ENCODE measurements at places on chromosomes 7 and 10.

DNA sequence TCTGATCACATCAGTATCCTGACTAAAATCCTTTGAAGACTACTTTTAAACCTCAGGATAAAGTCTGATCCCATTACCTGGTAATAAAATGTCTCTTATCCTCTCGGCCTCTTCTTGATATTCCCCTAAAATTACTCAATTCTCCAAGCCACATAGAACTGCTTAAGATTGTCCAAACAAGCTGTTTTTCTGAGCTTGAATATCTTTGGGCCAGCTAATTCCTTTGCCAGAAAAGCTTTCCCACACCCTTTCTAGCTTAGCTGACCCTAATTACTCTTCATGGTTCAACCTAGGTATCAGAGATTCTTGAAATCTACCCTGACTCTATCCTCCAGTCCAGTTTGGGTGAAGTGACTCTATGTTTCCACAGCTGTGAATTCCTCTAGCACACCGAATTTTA is 328.6 kb downstream of the CRPPA start:
- no peak for DNase-seq

- DNase-seq: no peak
Measured at GRCh38 chr10:112303528-112303927, 20.3 kb downstream of the TECTB start.

GRCh38 chr7:120033114-120033513 is 239.9 kb upstream of the KCND2 start:
- no peak for DNase-seq

- DNase-seq: no peak
Measured at GRCh38 chr10:122126763-122127659, 138.0 kb downstream of the TACC2 start.

DNA sequence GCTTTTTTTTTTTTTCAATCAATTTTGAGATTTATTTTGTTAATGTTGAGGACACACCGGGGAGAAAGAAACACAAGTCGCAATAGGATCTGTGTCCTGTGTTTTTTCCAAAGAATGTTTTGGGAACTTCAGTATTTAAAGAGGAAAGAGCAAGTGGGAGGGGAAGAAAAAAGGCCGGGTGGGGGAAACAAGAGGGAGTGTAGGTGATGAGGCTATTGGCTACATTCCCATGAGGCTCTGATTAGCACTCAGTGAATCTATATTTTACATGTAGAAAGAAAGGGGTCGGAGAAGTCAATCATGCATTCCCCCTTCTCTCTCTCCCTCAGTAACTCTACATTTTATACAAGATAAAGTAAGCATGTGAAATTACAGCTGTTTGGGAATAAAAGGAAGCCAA is 4.1 kb downstream of the ZNF680 start:
- no peak for DNase-seq

DNA sequence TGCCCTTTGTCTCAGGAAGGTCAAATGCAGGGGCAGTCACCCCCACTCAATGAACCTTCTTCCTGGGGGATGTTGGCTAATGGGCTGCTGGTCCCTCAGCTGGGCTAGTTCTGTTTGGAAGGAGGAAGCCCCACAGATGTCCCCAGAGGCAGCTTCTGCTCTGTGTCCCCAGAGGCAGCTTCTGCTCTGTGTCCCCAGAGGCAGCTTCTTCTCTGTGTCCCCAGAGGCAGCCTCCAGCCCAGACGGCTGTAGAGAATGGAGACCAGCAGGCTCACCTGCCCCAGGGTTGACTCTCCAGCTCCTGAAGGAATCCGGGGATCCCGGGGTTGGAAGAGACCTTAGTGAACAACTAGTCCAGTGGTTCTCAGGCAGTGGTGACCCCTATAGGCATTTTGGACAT is 62.5 kb upstream of the LEP start:
- no peak for DNase-seq

DNA sequence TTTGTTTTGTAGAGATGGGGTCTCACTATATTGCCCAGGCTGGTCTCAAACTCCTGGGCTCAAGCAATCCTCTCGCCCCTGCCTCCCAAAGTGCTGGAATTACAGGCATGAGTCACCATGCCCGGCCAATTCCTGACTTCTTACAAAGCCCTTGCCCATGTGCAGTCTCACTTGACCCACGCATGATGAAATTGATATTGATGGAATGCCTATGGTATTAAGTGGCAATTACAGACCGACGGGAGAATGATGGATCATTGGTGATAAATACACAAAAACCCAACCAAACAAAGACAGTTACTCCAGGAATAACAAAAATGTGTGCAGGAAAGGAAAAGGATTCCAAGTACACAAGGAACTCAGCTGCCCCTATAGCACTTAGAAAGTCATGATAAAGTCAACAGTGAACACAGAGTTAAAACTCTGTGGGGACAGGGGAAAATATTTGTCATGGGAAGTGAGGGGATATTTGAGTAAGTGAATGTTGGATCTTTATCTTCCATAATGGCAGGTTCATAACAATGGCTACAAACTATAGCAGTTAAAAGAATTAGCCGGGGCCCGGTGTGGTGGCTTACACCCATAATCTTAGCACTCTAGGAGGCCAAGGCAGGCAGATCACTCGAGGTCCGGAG is 21.6 kb downstream of the HIP1 start:
- no peak for DNase-seq

- no peak for DNase-seq
Measured at GRCh38 chr10:128036746-128037543, 89.3 kb downstream of the MKI67 start.

DNA sequence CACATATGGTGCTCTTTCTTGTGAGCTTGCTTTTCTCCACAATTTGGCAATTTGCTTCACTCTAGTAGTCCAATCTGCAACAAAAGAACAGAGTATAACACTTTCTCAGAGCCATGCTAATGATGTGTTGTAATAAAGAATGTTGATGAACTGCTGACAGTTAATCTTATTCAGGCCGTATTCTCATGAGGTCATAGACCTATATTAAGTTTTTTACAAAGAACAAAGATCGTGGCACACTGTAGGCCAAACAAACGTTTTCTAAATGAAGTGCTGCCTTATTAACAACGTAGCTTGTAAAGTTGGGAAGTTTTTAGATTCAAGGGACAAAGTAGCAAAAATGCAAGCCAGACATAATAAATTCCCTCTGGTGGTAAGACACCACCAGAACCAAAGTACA is 160.1 kb downstream of the GALNT11 start:
- DNase-seq: no peak

DNA sequence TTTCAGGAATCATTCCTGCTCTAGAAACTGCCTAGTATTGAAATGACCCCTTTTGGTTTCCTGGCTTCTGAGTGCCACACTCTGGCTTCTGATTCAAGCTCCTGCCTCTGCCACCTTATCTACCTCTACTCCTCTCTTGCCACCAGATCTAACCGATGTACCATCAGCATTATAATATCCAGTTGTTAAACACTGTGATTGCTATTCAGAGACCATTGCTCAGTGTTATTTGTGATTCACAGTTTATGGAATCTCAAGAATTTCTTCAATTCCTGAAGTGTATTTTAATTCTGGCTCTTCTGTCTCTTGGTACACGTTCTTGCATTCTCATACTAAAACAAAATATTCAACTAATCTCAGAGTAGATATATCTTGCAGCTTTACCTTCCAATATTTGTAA is 88.7 kb downstream of the DYNC1I1 start:
- no peak for DNase-seq

GRCh38 chr10:127612-128432 is 7.4 kb upstream of the ZMYND11 start:
- peak; percentile 43 for DNase-seq

- DNase-seq: no peak
Measured at GRCh38 chr10:95394161-95394880, 103.5 kb upstream of the PDLIM1 start.

DNA sequence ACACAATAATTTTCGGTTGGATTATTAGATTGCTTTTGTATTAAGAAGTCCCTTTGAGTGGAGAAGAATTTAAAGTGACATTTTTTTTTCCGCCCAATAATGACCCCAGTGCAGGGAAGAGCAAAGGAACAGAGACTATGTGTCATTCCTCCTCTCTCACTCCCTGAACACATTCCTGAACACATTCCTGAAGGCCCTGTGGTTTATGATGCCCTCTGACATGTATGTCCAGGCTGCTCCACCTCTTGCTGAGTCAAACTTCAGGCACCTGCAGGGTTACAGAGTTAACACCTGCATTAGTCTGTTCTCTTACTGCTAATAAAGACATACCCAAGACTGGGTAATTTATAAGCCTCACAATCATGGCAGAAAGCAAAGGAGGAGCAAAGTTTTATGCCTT is 704.0 kb upstream of the LRRN3 start:
- DNase-seq: no peak

- DNase-seq: no peak
Measured at GRCh38 chr10:71981015-71981875, 17.1 kb downstream of the CHST3 start.

DNA sequence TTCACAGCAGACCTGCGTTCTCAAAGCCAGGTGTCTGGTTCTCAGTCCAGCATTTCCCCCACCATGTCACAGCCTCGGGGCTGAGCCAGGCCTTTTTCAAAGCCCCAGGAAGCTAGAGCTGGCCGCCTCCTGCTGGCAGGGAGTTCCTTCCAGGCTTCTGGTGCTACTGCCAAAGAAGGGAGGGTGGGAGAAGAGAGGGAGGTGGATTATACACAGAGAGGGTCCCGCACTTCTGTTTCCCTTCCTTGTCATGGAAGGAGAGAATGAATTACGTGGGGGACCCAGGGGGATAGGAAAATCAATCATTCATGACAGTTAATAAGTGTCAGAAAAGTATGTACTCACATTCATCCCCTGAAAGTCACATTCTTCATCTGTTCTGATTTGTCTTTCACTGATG is 600 bp upstream of the LGI1 start:
- no peak for DNase-seq

DNA sequence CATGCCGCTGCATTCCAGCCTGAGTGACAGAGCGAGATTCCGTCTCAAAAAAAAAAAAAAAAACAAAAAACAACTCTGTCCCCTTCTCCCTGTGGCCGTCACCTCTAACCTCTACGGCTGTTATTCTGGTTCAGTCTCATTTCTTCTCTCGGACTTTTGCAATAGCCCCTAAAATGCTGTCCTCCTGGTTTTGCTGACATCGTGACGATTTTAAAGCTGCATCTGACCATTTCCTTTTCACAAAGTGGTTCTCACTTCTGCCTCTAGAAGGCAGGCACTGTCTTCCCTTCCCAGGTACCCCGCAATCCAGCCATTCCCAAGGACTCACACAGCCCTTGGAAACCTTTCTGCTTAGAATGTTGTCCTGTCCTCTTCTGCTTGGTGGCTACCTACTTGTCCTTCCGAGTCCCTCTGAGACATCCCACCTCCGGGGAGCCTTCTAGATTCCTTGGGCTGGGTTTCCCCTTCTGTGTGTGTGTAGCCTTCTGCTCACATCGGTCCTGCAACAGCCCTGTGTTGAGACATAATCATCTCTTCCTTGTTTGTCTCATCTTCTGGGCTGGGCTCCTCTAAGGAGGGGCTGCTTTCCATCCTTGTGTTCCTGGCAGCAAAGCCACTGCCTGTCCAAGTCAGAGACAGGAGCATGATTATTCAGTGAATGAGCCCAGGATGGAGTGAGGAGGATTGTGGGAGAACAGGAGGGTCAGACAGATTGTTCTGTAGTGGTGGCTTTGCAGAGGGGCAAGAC is 83.1 kb downstream of the GRK5 start:
- DNase-seq: no peak

DNA sequence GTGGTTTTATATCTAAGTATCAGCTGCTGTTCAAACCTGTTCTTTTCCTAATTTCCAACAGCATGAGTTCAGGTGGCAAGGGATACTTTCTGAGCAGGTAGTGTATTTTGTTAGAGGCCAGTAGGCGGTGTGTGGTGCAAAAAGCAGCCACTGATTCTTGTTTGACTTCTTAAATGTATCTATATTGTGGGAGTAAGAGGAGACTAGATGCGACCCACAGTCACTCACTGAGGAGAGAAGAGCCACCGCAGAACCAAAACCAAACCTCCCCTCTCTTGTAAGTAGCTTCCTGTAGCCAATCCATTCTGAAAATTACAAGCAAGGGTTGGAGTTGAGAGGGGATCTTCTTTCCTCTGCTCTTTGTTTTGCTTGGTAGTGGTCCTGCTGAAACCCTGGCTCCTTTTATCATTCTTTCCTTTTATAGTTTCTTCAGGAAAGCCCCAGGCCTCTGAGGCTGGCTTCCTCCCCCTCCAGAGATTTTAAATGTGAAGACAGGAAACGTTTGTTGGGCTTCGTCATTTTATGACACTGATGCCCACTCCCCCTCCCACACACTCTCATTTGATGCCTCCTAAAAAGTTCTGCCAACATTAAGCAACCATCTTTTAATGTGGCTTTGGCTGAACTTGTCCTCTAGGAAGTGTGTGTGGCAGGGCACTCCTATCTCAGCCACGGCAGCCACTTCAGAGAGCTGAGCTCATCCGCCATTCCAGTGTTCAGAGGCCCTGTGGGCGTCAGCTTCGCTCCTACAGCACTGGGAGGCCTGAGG is 566.0 kb downstream of the SUGCT start:
- no peak for DNase-seq

DNA sequence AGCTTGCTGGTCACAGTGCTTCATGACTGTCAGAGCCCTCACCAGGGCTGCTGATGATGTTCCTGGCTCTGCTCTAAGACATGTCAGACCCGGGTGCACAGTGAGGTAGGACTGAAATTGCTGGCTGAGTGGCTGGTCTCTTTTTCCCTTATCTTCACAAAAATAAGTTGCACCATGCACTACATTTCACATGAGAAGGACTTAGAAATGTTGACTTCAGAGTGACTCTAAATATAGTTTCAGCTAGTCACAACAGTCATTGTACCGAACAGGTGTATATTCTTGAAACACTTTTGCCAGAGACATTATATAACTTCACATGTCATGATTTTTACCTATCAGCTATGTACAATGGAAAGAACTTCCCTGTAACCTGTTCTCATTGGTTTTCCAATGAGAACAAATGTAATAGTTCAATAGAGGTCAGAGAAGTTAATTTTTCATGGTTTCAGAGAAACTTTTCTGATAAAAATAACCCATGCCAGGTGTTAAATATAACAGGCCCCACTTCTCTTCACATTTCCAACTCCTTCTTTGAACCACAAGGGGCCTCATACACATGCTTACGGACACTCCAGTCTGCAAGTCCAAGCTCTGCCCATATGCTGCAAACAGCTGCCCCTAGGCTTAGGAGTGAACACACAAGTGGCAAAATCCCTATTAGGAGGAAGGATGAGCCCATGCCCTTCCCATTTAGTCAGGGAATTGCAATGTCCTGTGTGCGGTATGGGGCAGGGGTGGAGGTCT is 115.6 kb downstream of the CDK6 start:
- no peak for DNase-seq

- no peak for DNase-seq
Measured at GRCh38 chr7:104926601-104927041, 87.4 kb upstream of the KMT2E start.

- peak; percentile 51 for DNase-seq
Measured at GRCh38 chr10:98664329-98665042, 217.8 kb upstream of the HPS1 start.

GRCh38 chr7:144824360-144824759 is 11.5 kb downstream of the TPK1 start:
- DNase-seq: no peak

DNA sequence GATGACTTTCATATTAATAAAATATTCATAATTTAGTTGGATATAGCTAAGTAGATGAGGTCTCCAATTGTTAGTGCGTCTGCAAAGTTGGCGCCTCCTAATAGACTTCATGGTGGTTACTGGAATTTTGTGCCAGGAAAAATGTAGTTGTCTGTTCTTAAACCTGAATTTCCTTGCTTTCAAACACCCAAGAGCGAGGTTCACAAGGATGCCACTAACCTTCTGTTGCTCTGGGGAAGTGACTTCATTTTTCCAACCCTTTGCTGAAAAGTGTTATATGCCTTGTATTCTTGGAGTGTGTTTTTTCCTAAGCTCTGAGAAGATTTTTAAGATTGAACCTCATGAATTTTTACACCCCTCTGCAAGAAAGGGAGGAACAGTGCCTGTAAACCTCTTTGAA is 98.9 kb upstream of the GLCCI1 start:
- DNase-seq: no peak

GRCh38 chr7:24924375-24924774 is 55.6 kb downstream of the OSBPL3 start:
- DNase-seq: peak; percentile 62

Data from CD4-positive, alpha-beta T cell treated with Interleukin-10 for 1 hour (primary cell).